ENCODE measurements at places on chromosomes 3 and 15. TPM values are rescaled to one million over a fixed set of nuclear protein-coding genes. Genes with fewer than 3 reads are reported as not detected.
A peak's percentile ranks its signal among the peaks of the same experiment; 100 is the strongest.

- peak; percentile 22 for DNase-seq
Measured at GRCh38 chr3:72597756-72598195, 250.5 kb downstream of the SHQ1 start.

GRCh38 chr3:195140816-195141793 lies 129.9 kb downstream of the XXYLT1 start:
- no peak for DNase-seq

SERINC4 gene
- total RNA-seq = 0.13 TPM

- DNase-seq = no peak
Measured at GRCh38 chr3:16286751-16287543, 21.9 kb downstream of the OXNAD1 start.

NR1I2 gene
- total RNA-seq = not detected

DNA sequence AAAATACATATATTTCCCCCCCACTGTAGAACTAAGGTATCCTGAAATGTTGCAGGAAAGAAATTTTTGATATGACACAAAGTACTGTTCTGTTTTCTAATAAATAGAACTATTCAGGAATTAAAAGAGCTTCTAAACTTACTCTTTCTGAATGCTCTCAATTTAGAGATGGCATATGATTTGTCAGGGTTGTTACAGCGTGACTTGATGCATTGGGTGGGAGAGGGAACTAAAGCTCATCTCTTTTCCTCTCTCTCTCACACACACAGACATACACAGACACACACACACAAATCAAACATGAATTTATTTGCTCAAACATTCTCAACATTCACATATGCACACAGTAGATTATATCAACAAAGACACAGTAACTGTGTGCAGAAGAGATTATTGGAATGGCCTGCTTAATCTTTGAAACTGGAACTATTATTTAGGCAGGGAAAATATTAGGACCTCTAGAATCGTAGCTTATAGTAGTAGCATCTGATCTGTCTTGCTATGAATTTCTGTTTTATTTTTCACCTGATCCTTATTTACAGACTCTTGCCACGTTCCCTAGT lies 807.4 kb upstream of the GBE1 start:
- no peak for DNase-seq

DNA sequence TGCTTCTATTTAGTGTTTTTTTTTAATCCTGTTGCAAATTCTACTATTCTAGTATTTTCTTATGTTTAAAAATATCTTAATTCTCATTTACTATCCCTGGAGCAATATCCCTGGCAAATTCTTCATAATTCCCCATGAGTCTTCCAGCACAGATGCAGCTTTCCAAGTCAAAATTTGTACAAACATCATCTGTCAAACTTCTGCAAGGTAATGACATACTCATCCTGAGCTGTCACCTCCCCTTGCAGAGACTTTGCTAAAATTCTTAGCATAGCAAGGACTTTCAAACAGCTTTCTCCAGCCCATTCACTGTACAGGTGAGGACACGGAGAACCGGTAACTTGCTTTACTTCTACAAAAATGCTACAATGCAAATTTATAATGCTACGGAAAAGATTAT lies 28.6 kb upstream of the VGLL4 start:
- DNase-seq = peak; percentile 16

TGM5 gene
- total RNA-seq = 1.8 TPM

- no peak for DNase-seq
Measured at GRCh38 chr15:69060041-69060481, 45.6 kb downstream of the NOX5 start.

DNA sequence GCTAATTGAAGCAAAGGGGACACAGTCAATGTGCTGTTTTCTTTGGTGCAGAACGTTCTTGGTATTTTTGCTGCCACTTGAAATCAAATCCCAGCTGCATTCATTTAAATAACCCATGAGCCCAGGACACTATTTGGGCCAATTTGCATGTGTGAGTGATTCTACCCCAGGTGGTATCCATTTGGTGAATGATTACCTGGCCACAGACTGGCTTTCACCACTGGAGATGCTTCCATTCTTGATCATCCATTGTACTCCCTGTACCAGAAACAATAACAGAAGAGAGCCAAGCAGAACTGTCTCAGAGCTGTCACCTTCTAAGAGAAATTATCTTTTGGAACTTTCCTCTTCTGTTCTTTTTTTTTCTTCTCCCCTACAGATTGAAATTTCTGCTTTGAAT lies 139.7 kb upstream of the RARB start:
- no peak for DNase-seq

GRCh38 chr15:90432253-90432652 lies 44.2 kb downstream of the IQGAP1 start:
- DNase-seq = peak; percentile 57

ITIH3 gene
- total RNA-seq = not detected

AGBL1 gene
- total RNA-seq = not detected

TMEM40 gene
- 19.0 TPM for total RNA-seq

GRCh38 chr3:130389743-130390478 lies 44.4 kb downstream of the COL6A5 start:
- DNase-seq = peak; percentile 67

DNA sequence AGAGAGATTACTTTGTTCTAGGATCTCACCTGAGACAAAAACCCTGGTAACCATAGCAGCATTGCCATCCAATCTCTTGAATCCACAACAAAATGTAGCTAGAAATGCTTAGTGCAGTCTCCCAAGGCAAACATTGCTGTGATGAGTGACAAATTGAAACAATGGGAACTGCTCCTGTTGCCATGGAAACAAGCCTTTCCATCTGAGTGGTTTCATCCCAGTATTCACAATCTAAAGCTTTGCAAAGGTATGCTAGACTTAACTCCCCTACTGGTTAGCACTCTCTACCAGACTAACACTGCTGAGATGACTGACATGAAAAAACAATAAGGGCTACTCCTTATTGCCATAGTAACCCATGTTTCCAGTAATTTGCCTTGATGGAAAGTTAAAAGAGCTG lies 172.6 kb upstream of the CNTN3 start:
- DNase-seq = no peak

- DNase-seq = no peak
Measured at GRCh38 chr15:40087991-40088928, 20.4 kb downstream of the BMF start.

- DNase-seq = no peak
Measured at GRCh38 chr15:39025881-39026280, 461.3 kb upstream of the RASGRP1 start.

GRCh38 chr3:180990505-180990904 lies 969 bp upstream of the DNAJC19 start:
- DNase-seq = no peak

DNA sequence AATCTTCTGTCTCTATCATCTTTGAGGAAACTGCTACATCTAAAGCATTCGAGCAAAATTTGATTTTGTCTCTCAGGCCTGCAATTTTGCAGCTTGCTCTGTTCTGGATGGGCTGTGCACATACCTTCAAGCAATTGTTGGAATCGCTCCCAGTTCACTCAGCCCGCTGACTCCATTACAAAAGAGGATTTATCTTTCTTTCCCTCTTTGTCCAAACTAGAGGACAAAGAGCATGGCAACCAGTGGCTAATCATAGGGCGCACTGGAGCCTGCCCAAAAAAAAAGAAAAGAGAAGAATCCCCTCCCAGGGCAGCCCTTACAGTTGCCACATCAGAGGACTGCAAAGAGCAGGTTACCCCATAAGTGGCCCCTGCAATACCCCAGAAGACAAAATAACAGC lies 49.0 kb upstream of the DUT start:
- no peak for DNase-seq

DNA sequence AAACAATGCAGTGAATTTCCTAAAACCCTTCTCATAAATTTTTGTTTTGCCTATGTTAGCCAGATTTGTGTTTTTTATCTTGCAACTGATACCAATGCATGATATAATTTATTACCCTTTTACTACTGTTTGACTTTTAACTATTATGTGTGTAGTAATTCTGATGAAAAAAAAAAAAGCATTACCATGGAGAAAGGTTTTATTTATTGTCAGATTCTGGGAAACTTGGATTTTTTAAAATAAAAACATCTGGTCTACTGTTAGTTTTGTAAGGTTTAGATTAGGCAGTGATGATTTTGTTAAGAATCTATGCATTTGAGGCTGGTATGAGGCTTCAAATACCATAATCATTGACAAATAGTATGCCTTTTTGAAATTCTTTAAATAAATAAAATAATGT lies 470.4 kb upstream of the ROBO1 start:
- no peak for DNase-seq

XIRP1 gene
- not detected for total RNA-seq

- DNase-seq = no peak
Measured at GRCh38 chr3:74271541-74271940, 342.9 kb downstream of the CNTN3 start.

- no peak for DNase-seq
Measured at GRCh38 chr3:143121241-143122088, 1.9 kb downstream of the CHST2 start.

MOBP gene
- total RNA-seq = not detected

GRCh38 chr15:45762726-45763125 lies 127.9 kb downstream of the SQOR start:
- no peak for DNase-seq

- no peak for DNase-seq
Measured at GRCh38 chr3:67569324-67569723, 85.1 kb downstream of the SUCLG2 start.

GRCh38 chr3:155211266-155211665 lies 82.2 kb downstream of the STRIT1 start:
- no peak for DNase-seq

GRCh38 chr3:78026318-78026828 lies 986.5 kb downstream of the ROBO2 start:
- DNase-seq = no peak

GRCh38 chr3:31265646-31266428 lies 266.9 kb upstream of the STT3B start:
- DNase-seq = no peak

UMPS gene
- total RNA-seq = 31.3 TPM

- DNase-seq = no peak
Measured at GRCh38 chr3:196603683-196604082, 35.2 kb downstream of the FBXO45 start.

DNA sequence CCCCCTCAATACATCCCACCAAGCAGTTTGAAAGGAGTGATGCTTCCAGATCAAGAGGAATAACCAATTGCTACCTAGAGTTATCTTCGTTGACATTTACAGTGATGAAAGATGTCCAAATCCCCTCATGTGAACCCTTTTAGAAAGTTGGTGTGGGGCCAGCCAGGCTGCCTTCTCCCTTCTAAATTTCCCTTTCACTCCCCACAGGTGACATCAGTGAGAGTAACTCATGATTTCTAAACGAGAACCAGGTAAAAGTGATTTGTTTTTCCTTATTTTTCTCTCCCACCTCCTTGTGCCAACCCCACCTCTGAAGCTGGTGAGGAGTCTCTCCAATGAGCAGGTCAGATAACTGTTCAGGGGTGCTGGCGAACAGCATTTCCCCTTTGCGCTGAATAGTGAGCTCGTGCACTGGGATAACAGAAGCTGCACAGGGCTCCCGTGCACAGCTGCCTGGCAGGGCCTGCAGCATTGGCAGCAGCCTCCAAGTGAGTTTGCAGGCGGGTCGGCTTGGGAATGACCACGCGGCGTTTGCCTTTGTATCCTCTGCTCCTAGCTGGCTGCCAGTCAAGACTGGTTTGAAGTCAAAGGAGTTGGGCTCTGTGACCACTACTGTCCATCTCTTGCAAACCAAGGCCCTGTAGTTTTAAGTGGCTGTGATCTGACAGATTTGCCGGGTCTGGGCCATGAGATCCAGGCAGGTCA lies 70.2 kb upstream of the CORO2B start:
- no peak for DNase-seq

FILIP1L gene
- 6.3 TPM for total RNA-seq

RFTN1 gene
- 8.4 TPM for total RNA-seq

DNA sequence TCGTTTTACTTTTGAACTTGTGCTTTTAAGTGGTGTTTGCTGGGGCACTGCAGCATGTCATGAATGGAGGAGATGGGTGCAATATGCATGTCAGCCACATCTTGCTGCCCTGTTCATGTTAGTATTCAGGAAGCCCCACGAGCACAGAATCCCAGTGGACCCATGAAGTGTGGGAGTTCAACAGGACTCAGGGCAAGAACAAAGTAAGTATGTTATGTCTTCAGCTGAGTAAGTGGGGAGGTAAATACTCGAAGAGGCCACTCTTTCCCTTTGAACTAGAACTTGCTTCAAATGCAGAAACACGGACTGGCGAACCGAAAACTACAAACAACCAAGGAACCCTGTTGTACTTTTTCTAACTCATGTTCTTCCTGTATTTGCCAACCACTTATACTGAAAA lies 23.4 kb downstream of the SOX14 start:
- no peak for DNase-seq

DNA sequence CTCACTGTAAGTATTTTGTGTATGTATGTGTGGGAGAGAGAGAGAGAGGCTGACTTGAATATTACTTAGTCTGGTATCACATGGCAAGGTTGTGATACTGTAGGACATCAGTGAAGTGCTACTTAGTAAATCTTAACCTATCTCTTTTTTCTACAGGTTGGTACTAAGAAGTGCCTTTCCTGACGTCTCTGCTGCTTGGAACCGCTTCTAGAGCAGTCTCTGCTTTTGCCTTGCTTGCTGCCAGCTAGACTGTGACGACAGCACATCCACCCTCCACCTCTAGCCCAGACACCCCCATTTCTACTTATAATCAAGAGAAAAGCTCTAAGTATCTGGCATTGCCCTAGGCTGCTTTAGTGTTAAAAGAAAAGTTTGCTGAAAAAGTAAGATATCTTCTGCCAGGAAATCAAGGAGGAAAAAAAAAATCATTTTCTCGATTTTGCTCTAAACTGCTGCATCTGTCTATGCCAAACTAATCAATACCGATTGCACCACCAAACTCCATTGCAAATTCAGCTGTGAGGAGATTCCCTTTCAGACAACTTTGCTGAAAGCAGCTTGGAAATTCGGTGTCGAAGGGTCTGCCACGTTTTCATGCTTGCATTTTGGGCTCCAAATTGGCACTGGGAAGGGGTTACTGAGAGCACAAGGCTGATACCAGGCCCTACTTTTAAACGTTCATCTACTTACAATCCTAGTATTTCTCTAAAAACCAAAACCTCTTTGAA lies 30.7 kb downstream of the MBNL1 start:
- DNase-seq = no peak

GOLGA8M gene
- total RNA-seq = 0.13 TPM

AP3B2 gene
- total RNA-seq = not detected

- peak; percentile 93 for DNase-seq
Measured at GRCh38 chr15:56978898-56979662, 60.6 kb downstream of the TCF12 start.

CCRL2 gene
- total RNA-seq = 0.26 TPM

NXPE3 gene
- total RNA-seq = 3.9 TPM

- peak; percentile 87 for DNase-seq
Measured at GRCh38 chr3:107264888-107265287, 112.4 kb upstream of the CCDC54 start.

IL20RB gene
- 291 TPM for total RNA-seq

- no peak for DNase-seq
Measured at GRCh38 chr3:73115806-73116205, 54.3 kb downstream of the EBLN2 start.

- DNase-seq = no peak
Measured at GRCh38 chr3:11272906-11273574, 843 bp downstream of the ATG7 start.

GRCh38 chr15:91308199-91308598 lies 208.1 kb downstream of the SV2B start:
- no peak for DNase-seq
